ENCODE measurements at places on chromosomes 1 and 21. TPM values are rescaled to one million over a fixed set of nuclear protein-coding genes. Genes with fewer than 3 reads are reported as not detected.

Gene CTSE
- total RNA-seq = not detected

DNA sequence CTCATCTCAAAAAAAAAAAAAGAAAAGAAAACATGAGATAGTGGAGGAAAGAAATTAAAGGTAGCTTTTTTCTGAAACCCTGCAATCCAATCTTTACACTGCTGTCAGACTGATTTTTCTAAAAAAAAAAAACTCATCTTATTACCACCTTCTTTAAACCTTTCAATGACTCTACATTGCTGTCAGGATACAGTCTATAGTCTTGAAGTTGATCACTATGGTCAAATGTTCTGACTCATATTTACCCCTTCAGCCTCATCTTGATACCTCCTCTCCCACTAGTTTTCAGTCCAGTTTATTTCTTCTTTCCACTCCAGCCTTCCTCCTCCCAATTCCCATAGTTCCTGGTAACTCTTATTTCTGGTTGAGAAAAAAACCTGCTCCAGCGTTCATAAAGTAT is 17.7 kb upstream of the NFIA start:
- H3K27me3 ChIP-seq = no peaks in the 10 kb centered on the region
- no peaks in the 10 kb centered on the region for H3K4me1 ChIP-seq
- H3K4me3 ChIP-seq = no peak overlapping the region
- no peak overlapping the region for H3K27ac ChIP-seq
- DNase-seq = no peak

Gene LY9
- not detected for total RNA-seq

GRCh38 chr21:46202592-46203202 is 18.4 kb upstream of the SPATC1L start:
- no peak overlapping the region for H3K27ac ChIP-seq
- H3K4me3 ChIP-seq = no peak overlapping the region
- H3K27me3 ChIP-seq = no peaks in the 10 kb centered on the region
- H3K36me3 ChIP-seq = peaks cover 32% of the 10 kb centered on the region
- H3K4me1 ChIP-seq = no peaks in the 10 kb centered on the region

- no peaks in the 10 kb centered on the region for H3K36me3 ChIP-seq
- DNase-seq = peak; percentile 91
- no peaks in the 10 kb centered on the region for H3K27me3 ChIP-seq
- H3K4me3 ChIP-seq = peak within 1 kb of the TSS; percentile 98
- H3K4me1 ChIP-seq = peaks cover 37% of the 10 kb centered on the region
Measured at GRCh38 chr1:214551436-214552173, at the start of gene PTPN14. Gene PTPN14, minus strand, starts transcription at chr1:214551602. Its CDS starts 86,799 bp downstream, at chr1:214464803.

Gene NME7
- total RNA-seq = 21.2 TPM

GRCh38 chr1:118039170-118039569 is 109.6 kb downstream of the WDR3 start:
- H3K27me3 ChIP-seq = no peaks in the 10 kb centered on the region
- H3K4me1 ChIP-seq = no peaks in the 10 kb centered on the region
- no peaks in the 10 kb centered on the region for H3K36me3 ChIP-seq
- DNase-seq = no peak
- H3K4me3 ChIP-seq = no peak overlapping the region

DNA sequence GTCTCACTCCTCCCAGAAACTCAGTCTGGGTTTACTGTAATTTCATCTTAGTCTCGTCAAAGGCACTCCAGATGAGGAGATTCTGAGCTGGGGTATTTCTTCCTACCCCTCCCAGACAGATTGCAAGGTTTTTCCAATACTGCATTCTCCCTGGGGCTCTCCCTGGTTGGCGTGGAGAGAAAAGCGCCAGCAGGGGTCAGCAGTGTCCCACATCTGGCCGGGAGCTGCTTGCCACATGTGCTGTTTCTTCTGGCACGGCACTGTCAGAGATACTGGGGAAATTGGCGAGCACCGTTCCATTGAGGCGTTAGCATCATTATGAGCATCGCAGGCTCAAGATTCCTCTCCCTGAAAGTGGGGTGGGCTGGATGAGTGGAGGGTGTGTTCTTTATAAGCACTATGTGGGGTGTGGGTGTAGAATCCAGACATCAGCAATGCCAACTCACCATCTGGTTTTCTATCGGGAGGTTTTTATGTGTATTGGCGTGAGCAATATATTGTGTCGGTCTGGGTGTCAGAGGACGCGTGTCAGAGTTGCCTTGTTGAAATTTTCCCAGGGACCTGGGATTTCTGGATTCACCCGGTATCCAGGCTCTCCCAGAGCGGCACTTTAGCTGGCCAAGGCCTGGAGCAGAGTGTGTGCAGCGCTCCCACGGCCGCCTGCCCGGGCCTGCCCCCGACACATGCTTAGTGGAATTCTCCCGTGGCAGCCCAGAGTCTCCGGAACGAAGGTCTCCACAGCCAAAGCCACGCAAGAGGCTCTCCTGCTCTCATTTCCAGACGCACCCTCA is 8.0 kb upstream of the NAV1 start:
- no peaks in the 10 kb centered on the region for H3K27me3 ChIP-seq
- H3K4me3 ChIP-seq = no peak overlapping the region
- DNase-seq = peak; percentile 74
- H3K27ac ChIP-seq = no peak overlapping the region
- H3K36me3 ChIP-seq = no peaks in the 10 kb centered on the region

DNA sequence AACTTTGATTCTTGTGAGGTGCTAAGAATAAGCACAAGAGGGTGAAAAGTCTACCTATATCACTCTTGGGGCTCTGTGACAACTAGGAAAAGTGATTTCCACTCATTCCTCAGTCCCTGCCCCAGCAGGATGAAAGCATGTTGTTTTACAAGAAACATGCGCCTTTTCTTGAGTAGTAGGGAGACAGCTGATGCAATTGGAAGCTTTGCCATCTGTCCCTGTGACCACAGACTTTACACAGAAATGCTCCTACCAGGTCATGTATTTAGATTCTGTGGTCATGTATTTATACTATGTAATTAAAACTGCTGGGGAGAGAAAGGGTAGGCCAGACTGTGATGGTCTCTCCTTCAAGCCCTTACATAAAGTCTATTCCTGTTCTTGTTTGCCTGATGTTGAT is 445.5 kb downstream of the PTPRC start:
- no peaks in the 10 kb centered on the region for H3K36me3 ChIP-seq
- no peaks in the 10 kb centered on the region for H3K4me1 ChIP-seq

Gene GFI1
- 0.89 TPM for total RNA-seq

GRCh38 chr1:9891207-9891606 is 18.9 kb downstream of the CTNNBIP1 start:
- H3K36me3 ChIP-seq = no peaks in the 10 kb centered on the region
- no peak overlapping the region for H3K4me3 ChIP-seq
- peaks cover 45% of the 10 kb centered on the region for H3K4me1 ChIP-seq
- peak; percentile 46 for DNase-seq

Gene LCE1F
- total RNA-seq = not detected

DNA sequence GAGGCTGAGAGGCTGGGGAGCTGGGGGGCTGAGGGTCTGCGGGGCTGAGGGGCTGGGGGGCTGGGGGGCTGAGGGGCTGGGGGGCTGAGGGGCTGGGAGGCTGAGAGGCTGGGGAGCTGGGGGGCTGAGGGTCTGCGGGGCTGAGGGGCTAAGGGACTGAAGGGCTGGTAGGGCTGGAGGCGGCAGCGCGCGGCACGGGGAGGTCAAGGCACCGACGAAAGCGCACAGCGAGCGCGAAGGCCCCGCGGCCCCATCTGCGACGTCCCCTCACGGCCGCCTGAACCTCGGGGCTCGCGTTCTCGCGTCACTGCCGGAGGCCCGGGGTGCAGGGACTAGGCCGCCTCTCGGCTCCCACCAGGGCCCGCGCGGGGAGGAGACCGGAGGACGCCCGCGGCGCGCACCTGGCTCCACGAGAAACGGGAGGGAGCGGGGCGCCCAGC is 356 bp downstream of the INTS11 start:
- DNase-seq = no peak
- H3K27ac ChIP-seq = peak overlapping the region; percentile 77
- H3K36me3 ChIP-seq = no peaks in the 10 kb centered on the region

Gene FCRL4
- total RNA-seq = 0.48 TPM

GRCh38 chr21:46027851-46028493 is 46.4 kb downstream of the COL6A1 start:
- peak; percentile 43 for DNase-seq
- H3K4me3 ChIP-seq = no peak overlapping the region
- H3K36me3 ChIP-seq = no peaks in the 10 kb centered on the region
- H3K27me3 ChIP-seq = no peaks in the 10 kb centered on the region
- peaks cover 12% of the 10 kb centered on the region for H3K4me1 ChIP-seq

Gene L1TD1
- total RNA-seq = 10.6 TPM

- H3K4me1 ChIP-seq = peaks cover 8% of the 10 kb centered on the region
- peaks cover 19% of the 10 kb centered on the region for H3K36me3 ChIP-seq
- H3K27ac ChIP-seq = peak overlapping the region; percentile 67
- no peaks in the 10 kb centered on the region for H3K27me3 ChIP-seq
- no peak for DNase-seq
- peak overlapping the region; percentile 96 for H3K4me3 ChIP-seq
Measured at GRCh38 chr1:156601892-156602291, 613 bp upstream of the GPATCH4 start.

Gene IVL
- total RNA-seq = 0.16 TPM

- no peaks in the 10 kb centered on the region for H3K36me3 ChIP-seq
- H3K27me3 ChIP-seq = no peaks in the 10 kb centered on the region
- peak overlapping the region; percentile 82 for H3K4me3 ChIP-seq
- peaks cover 30% of the 10 kb centered on the region for H3K4me1 ChIP-seq
Measured at GRCh38 chr1:169484101-169484500, 1.6 kb downstream of the SLC19A2 start.

Gene PRR9
- total RNA-seq = 0.52 TPM

Gene KRTAP20-1
- total RNA-seq = not detected

- no peaks in the 10 kb centered on the region for H3K36me3 ChIP-seq
- H3K27me3 ChIP-seq = no peaks in the 10 kb centered on the region
- peak overlapping the region; percentile 33 for H3K27ac ChIP-seq
- peaks cover 13% of the 10 kb centered on the region for H3K4me1 ChIP-seq
- H3K4me3 ChIP-seq = peak overlapping the region; percentile 61
- DNase-seq = peak; percentile 35
Measured at GRCh38 chr1:198932351-198932991, 293.6 kb downstream of the PTPRC start.

GRCh38 chr1:145855426-145855948 is 3.4 kb downstream of the PIAS3 start:
- DNase-seq = no peak
- H3K36me3 ChIP-seq = peaks cover 51% of the 10 kb centered on the region
- H3K4me3 ChIP-seq = no peak overlapping the region

Gene C1orf116
- 0.86 TPM for total RNA-seq

- H3K4me1 ChIP-seq = peaks cover 3% of the 10 kb centered on the region
- no peak for DNase-seq
- no peak overlapping the region for H3K27ac ChIP-seq
Measured at GRCh38 chr1:8687039-8687438, 130.4 kb downstream of the RERE start.

GRCh38 chr1:38475624-38476005 is 384.0 kb downstream of the RRAGC start:
- H3K4me3 ChIP-seq = no peak overlapping the region
- peaks cover 4% of the 10 kb centered on the region for H3K4me1 ChIP-seq
- H3K27ac ChIP-seq = no peak overlapping the region
- DNase-seq = no peak

Gene LCA5L
- 2.0 TPM for total RNA-seq

DNA sequence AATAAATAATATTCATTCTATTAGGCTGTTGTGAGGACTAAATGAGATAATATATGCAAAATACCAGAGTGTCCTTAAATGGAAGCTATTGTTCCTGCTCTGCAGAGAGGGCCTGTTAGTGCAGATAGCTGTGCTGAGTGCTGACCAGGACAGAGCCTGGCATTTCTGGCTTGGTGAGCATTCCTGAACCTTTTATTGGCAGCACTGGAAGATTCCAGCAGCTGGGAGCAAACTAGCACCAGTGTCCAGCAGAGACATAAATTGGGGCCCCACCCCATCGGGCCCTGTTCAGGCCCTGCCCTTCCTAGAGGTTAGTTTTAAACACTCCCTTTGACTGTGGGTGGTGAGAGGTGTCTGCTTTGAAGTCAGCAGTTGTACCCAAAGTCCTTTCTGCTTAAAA is 85.9 kb upstream of the GADD45A start:
- no peak overlapping the region for H3K27ac ChIP-seq
- H3K4me3 ChIP-seq = no peak overlapping the region
- no peaks in the 10 kb centered on the region for H3K27me3 ChIP-seq
- H3K4me1 ChIP-seq = no peaks in the 10 kb centered on the region
- DNase-seq = no peak

Gene AMY1B
- total RNA-seq = not detected

- DNase-seq = no peak
- H3K36me3 ChIP-seq = no peaks in the 10 kb centered on the region
- peaks cover 4% of the 10 kb centered on the region for H3K4me1 ChIP-seq
- H3K27ac ChIP-seq = no peak overlapping the region
Measured at GRCh38 chr1:19511116-19511515, 25.8 kb upstream of the CAPZB start.

- no peaks in the 10 kb centered on the region for H3K4me1 ChIP-seq
- H3K27ac ChIP-seq = no peak overlapping the region
- H3K27me3 ChIP-seq = no peaks in the 10 kb centered on the region
Measured at GRCh38 chr1:157773493-157774350, 3.2 kb downstream of the FCRL2 start.

Gene CD2
- 0.14 TPM for total RNA-seq

DNA sequence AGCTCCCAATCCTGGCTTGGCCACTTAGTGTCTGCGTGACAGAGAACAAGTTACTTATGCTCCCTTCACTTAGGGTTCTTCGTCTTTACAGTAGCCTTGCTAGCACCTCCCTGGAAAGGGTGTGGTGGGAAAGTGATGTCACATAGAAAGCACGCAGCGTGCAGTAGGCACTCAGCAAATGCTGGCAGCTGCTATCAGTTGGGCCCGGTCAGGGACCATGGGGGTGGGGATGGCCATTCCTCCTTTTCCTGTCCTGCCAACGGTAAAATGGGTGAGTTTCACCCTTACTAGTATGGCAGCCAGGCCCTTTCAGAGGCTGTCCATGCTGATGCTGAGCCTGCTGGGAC is 6.2 kb upstream of the KCNA10 start:
- peaks cover 21% of the 10 kb centered on the region for H3K27me3 ChIP-seq
- H3K4me1 ChIP-seq = no peaks in the 10 kb centered on the region
- no peak overlapping the region for H3K4me3 ChIP-seq
- no peaks in the 10 kb centered on the region for H3K36me3 ChIP-seq
- DNase-seq = no peak

DNA sequence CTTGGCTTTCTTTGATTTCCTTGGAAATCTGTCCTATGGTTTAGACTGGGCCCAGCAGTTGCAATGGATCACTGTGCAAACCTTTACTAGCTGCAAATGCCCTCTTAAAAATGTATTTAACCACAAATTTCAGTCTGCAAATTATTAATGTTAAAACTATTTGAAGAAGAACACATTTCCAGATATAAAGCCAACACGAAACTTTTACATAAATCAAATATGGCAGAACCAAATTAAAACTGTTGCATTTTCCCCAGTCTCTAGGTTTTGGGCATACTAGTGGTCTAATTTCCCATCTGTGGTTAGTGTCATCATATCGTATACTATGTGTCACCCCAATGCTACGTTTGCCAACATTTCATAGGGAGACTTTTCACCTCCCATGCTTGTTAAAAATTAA is 52.3 kb downstream of the HMCN1 start:
- H3K4me3 ChIP-seq = no peak overlapping the region
- no peaks in the 10 kb centered on the region for H3K4me1 ChIP-seq
- no peaks in the 10 kb centered on the region for H3K27me3 ChIP-seq
- peak; percentile 65 for DNase-seq

Gene FMO1
- total RNA-seq = not detected

GRCh38 chr1:178725466-178726086 is 532 bp downstream of the RALGPS2 start:
- peak overlapping the region; percentile 89 for H3K4me3 ChIP-seq
- peak overlapping the region; percentile 73 for H3K27ac ChIP-seq
- H3K36me3 ChIP-seq = no peaks in the 10 kb centered on the region

Measured in astrocyte (in vitro differentiated cells and primary cell).